ENCODE measurements at places on chromosomes 7 and 10.
A peak's percentile ranks its signal among the peaks of the same experiment; 100 is the strongest.

DNA sequence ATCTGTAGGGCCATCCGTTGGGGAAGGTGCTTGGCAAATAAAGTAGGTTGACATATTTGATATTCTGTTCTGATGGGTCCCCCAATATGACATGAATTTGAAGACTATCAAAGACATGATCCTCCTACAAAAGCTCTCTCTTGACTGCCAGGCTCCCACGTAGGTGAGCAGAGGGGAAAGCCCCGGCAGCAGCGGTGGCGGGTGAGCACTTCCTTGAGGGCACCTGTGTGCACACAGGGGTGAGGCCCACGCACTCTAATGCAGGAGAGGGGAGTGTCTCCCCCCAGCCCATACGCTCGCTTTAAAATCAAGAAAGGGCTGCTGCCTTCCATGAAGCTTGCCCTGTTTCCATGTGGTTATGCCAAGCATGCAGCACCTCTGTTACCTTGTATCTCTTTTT is 100.4 kb downstream of the TAX1BP1 start:
- DNase-seq: no peak

GRCh38 chr10:67296926-67297325 is 371.1 kb downstream of the LRRTM3 start:
- no peak for DNase-seq

- DNase-seq: no peak
Measured at GRCh38 chr7:100127866-100128636, 1.3 kb downstream of the MBLAC1 start.

DNA sequence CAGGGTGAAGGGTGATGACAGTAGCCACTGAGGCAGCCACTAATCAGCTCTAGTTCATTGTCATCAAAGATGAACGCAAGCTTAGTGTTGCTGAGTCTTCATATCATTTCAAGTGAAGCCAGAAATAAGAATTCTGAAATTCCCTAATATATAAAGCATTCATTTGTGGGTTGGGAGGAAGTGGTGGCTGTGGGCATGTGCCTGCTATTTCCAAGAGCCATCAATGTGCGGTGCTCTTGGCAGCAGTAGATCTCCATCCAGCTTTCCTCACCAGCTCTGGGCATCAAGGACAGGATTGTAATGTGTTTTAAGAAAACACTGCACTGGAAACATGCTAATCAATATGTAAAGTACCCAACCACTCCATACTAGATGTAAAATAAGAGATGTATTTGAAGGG is 202.5 kb upstream of the AHR start:
- peak; percentile 67 for DNase-seq

DNA sequence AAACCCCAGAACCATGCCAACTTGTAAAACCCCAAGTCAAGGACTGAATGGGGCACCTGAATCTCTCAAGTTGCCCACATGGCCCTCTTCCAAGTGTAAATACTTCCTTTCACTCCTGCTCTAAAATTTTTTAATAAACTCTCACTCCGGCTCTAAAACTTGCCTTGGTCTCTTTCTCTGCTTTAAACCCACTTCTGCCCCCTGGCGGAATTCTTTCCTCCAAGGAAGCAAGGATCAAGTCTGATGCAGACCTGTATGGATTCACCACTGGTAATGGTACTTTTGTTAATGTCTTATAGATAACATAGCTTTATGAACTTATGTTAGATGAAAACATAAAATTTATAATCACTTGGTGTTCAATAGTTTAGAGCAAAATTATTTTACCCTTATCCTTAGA is 33.8 kb downstream of the SLC16A9 start:
- no peak for DNase-seq

GRCh38 chr7:12221414-12221813 is 10.3 kb downstream of the TMEM106B start:
- DNase-seq: no peak

DNA sequence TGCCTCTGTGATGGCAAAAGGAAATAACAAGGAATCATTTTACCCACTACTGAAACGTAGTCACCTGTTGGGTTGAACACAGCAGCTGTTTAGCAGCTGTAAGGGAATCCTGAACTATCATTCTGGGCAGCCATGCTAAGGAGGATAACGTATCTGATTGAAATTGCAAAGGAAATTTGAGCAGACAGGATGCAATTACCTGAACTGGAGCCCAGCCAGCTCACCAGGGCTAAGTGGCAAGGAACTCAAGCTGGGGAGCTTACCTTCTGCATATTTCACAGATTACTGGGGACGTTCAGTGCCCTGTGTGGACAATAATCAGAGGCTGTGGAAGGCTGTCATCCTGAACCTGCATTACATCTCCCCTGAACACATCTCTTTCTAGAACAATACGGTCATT is 650.5 kb downstream of the SORCS3 start:
- no peak for DNase-seq

- DNase-seq: no peak
Measured at GRCh38 chr7:47497367-47498096, 84.4 kb downstream of the TNS3 start.

DNA sequence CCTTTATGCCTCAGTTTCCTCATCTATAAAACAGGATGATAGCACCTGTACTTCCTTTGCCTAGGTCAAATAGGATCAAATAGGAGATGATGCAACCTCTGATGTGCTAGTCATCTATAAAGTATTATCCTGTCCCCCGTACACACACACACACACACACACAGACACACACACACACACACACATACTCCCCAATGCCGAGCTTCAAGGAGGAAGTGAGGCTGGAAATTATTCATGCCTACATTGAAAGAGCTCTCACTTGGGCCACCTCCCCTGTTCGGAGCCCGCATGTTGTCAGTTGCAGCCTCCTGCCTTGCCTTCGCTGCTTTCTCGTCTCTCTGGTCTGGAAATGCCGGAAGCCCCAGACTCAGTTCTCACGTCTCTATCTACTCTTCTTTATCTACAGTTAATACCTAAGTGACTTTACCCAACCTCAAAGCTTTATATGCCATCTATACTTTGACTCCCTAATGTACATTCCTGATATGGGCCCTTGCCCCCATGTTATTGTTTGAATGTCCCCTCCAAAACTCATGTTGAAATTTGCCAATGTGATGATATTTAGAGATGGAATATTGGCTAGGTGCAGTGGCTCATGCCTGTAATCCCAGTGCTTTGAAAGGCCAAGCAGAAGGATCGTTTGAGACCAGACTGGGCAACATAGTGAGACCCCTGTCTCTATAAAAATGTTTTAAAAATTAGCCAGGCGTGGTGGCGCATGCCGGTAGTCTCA is 6.9 kb upstream of the UBE2H start:
- DNase-seq: no peak

- DNase-seq: no peak
Measured at GRCh38 chr7:29884399-29885272, 78.3 kb downstream of the WIPF3 start.

DNA sequence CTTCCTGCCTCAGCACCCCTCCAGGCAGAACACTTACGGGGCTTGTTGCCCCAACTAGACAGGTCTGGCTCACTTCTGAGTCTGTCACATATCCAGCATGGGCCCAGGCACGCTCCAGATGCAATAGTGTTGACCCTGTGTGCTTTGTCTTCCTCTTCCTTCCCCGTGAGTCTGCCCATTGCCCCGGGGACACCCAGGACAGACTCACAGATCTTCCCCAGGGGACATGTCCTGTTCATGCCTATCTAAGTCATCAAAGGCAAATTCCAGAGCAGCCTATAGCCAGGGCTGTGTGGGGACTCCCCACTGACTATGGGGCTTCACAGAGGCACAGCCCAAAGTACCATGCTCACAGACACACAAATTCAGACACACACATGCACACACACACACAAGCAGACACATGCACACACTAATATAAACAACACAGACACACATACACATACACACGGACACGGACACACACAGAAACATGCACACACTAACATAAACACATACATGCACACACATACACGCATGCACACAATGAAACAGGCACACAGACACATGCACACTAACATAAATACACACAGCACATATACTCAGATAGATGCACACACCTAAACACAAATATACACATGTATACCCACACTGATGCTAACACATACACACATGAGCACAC is 175.8 kb downstream of the KCNMA1 start:
- no peak for DNase-seq

DNA sequence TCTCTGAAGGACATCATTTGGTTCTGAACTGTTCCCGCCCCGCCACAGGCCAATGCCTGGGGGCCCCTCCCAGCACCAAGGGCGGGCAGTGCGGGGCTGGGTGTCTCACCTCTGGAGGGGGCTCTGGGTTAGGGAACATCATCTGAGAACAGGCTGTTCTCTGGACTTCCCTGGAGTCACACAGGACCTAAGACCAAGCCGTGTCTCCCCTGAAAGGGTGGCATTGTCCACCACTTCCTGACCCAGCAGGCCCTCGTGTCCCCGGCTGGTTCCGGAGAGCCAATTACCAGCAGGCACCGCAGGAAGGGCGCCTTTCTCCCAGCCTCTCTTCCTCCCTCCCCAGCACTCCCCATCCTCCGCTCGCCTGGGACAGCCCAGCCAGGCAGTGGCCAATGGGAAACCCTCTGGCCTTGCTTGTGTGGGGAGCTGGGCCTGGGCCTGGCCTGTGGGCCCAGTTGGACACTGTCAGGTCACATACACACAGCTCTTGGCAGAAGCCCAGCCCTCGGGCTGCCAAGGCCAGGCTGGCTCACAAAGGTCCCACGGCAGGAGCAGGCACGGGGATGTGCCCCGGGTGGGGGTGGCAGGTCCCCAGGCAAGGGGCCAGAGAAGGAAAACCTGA is 119.5 kb downstream of the SPDYE5 start:
- DNase-seq: peak; percentile 95

DNA sequence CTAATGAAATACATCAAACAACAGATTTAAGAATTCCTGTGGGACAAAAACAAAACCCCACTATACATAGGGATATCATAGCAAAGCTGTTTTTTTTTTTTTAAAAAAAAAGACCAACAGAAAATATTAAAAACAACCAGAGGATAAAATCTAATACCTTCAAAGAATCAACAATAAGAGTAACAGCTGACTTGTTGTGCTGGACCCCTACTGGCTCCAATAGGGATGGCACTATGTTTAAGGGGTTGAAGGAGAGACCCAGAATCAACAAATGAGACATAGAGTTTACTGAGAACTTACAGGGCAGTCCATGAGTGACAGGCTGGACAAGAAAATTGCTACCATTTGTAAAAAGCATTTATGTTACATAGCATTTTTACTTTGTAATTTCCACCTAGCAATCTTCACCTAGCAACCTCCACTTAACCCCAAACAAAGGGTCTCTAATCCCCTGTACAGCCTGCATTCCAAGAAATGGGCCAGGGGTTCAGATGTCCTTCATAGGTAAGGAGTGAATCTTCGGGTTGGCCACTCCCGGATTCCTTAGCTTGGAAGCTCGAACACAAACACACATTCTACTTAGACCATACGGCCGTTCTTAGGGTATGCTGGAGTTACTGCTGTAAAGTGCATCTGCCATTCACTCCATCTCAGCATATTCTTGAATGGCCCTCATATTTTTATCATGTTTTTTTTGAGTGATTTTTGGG is 25.8 kb downstream of the ASZ1 start:
- DNase-seq: no peak

GRCh38 chr7:131013716-131014115 is 279.7 kb upstream of the KLF14 start:
- no peak for DNase-seq

GRCh38 chr7:30936650-30937245 is 25.1 kb downstream of the AQP1 start:
- peak; percentile 6 for DNase-seq

DNA sequence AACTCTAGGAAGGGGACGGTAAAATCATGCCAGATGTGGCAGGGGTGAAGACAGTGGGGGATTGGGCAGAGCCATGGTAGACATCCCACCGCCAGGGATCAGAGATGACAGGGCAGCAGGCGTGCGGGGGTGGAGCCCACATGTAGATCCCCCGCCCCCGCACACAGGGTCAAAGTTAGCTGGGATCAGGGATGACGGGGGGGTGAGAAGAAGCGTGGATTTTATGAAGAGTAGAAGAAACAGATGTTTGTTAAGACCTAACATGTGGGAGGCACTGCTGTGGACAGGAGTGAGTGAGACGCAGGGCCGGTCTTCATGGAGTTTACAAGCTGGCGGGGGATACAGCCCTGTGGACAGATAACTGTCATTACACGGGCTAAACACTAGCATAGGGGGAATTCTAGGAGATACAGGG is 154.0 kb upstream of the KLF14 start:
- DNase-seq: no peak

GRCh38 chr7:121605317-121605680 is 209.2 kb upstream of the FAM3C start:
- peak; percentile 48 for DNase-seq

DNA sequence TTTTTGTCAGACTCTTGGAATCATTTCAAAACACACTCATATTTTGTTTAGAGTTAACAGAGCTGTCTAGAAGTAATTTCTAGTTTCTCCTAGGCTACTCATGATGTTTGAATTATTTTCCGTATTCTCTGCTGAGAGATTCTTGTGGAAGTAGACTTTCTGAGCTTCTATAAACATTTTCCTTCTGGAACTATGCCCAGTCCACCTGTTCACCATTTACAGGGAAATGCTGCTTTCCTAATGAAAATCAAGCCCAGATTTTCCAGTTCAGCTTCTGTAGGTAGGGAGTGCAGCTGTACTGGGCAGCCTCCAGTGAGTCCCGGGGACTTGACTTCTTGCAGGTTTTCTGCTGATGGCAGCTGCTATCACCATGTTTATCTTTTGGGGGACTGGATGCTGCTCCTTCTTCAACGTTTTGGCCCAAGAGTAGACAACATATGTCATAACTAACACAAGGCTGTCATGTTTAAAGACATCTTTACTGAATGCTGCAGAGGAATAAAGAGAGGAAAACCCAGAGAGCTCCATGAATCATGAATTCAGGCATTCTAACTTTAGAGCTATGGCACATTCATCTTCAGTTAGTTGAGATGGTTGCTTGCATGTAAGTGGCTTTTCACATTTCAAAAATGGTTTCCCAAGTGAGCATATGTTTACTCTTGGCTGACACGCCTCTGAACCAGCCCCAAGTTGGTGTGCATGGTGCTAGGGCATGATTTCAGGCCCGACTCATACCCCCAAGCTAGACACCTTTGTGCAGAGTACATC is 85.6 kb downstream of the SDK1 start:
- DNase-seq: no peak

GRCh38 chr7:106767078-106767477 is 98.0 kb upstream of the PIK3CG start:
- no peak for DNase-seq

DNA sequence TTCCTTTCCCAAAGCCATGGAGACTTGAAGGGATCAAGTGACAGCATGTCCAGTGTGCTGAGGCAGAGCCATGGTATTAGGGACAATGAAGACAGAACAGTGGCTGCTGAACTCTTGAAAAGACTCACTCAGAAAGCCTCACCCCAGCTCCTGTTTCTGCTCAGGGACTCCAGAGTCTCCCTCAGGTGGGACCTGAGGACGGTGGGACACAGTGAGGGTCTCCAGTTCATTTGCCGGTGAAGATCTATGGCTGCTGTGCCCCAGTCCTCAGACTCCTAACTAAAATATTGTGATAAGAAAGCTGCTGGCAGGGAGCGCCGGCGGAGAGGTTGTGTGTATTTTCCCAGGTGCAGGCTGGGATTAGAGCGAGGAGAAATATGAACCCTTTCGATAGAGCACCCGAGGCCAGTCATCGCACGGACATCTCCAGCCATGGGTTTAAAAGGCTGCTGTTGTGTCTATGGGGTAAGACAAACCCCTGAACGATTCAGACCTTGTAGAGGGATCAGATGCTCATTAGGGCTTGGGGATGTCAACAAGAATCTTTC is 57.2 kb downstream of the C7orf25 start:
- no peak for DNase-seq

- peak; percentile 35 for DNase-seq
Measured at GRCh38 chr7:116236020-116236630, 25.8 kb downstream of the TES start.

All from foreskin melanocyte (primary cell).